HepG2 (cell line): ENCODE measurements at places on chromosomes 2 and 18. TPM values are rescaled to one million over a fixed set of nuclear protein-coding genes. Genes with fewer than 3 reads are reported as not detected.
A peak's percentile ranks its signal among the peaks of the same experiment; 100 is the strongest.

GRCh38 chr2:162116352-162116751, 35.7 kb downstream of the GCG start:
- H3K27ac ChIP-seq = no peak overlapping the region
- no peaks in the 10 kb centered on the region for H3K36me3 ChIP-seq
- DNase-seq = peak; percentile 78
- no peaks in the 10 kb centered on the region for H3K27me3 ChIP-seq
- peaks cover 66% of the 10 kb centered on the region for H3K4me1 ChIP-seq

DNA sequence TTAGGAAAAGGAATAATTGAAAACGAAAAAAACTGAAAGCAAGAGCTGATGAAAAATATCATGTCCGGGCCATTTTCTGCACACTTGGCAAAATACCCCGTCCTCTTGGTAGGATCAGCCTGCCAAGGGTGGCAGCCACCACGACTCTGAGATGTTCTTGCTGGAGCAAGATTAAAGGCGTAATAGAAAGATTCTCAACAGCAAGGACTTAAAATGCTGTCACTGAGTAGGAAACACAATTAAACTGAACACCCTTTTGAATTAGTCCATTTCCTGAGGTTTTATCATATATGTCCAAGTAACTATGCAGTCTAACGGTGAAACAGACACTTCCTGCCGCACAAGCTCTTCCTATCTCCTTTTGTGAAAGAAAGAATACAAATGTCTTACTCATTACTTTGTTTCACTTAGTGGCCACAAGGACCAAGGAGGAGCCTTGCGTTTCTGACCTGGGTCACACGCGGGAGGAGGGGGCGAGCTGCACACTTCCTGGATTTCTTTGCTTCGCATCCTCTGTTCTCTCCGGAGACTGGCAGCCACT, 222.7 kb downstream of the PIEZO2 start:
- H3K36me3 ChIP-seq = no peaks in the 10 kb centered on the region
- peaks cover 25% of the 10 kb centered on the region for H3K4me1 ChIP-seq
- no peaks in the 10 kb centered on the region for H3K27me3 ChIP-seq
- no peak overlapping the region for H3K27ac ChIP-seq
- no peak for DNase-seq

DNA sequence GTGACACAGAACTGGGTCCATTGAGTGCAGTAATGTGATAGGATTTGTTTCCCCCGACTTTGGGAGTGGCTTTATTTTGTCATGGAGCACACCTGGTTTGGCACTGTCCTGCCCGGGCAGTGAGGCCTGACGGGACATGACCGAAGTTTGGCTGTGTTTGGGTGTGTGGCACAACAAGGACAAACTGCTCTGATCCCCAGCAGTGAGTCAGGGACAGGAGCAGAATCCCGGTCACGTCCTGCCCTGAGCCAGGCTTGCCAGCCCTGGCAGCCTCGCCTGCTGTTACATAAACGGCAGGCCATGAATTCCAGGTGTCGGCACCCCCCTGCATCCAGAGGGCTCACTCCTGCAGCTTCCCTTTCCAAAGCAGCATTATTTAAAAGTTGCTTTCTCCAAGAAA, 45.7 kb downstream of the IMPA2 start:
- no peak overlapping the region for H3K27ac ChIP-seq
- H3K4me3 ChIP-seq = no peak overlapping the region
- peaks cover 15% of the 10 kb centered on the region for H3K4me1 ChIP-seq
- DNase-seq = no peak
- peaks cover 5% of the 10 kb centered on the region for H3K36me3 ChIP-seq
- no peaks in the 10 kb centered on the region for H3K27me3 ChIP-seq

DNA sequence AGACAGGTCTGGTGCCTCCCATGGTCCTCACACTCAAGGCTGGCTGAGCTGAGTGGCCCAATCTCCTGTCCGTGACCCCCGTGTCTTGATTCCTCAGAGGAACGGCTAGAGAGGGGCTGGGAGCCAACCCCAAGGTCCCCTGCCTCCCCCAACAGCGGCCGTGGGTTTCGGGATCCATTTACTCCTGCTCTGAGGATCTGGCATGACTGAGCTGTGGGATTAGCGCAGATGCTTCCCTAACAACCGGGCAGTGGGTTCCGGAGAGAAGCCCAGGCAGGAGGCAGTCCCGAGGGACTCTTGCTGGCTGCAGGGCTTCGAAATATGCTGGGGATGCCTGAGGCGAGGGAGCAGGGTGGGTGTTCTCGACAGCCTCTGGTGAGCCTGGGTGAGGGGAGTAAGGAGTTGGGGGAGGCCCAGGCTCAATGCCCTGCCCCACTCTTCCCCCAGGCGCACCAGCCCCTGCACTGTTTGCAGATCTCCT, 18.9 kb downstream of the GPR35 start:
- peaks cover 45% of the 10 kb centered on the region for H3K27me3 ChIP-seq
- DNase-seq = no peak
- no peak overlapping the region for H3K27ac ChIP-seq
- H3K36me3 ChIP-seq = no peaks in the 10 kb centered on the region

The IMPA2 gene
- total RNA-seq = 65.4 and 71.8 TPM in 2 replicates

The TMX3 gene
- 11.6 and 25.0 TPM in 2 replicates for total RNA-seq
